ENCODE measurements at places on chromosomes 2 and 18.

- DNase-seq = no peak
Observed at GRCh38 chr2:23390152-23390551, 5.2 kb downstream of the KLHL29 start.

DNA sequence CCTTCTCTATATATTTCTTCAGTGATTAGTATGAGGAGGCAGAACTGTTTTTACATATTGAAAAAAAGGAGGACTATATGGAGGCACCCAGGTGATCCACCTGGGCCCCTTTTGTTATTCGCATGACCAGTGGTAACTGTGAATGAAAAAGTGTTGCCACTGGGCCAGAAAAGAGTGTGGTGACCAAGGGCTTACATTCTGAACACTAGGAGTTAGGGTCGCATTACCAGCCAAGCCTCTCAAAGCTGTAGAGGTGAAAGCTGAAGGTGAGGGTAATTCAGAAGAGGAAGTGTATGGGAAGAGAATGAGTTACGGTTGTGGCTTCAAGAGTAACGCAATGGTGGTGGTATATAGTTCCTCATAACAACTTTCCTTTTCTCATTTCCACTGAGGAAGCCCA lies 487.6 kb downstream of the TMEM182 start:
- DNase-seq = no peak

DNA sequence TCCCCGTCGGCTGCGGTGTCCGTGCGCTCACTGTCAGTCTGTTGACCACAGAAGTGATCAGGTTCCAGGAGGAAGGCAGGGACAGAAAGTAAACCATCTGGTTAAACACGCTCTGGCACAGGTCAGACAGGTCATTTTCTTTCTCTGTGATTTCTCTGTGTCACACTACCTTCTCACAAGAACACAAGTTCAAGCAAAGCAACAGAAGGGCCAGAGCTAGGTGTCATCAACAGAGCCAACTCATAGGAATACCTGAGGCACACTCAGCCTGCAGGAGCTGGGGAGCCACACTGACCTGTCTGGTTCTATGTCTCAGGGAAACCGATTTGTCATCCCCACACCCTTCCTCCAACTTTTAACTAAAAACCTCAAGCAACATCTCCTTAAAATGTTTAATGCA lies 115.1 kb upstream of the ZBTB14 start:
- DNase-seq = no peak

- DNase-seq = no peak
Observed at GRCh38 chr2:16413285-16413684, 252.3 kb downstream of the CYRIA start.

DNA sequence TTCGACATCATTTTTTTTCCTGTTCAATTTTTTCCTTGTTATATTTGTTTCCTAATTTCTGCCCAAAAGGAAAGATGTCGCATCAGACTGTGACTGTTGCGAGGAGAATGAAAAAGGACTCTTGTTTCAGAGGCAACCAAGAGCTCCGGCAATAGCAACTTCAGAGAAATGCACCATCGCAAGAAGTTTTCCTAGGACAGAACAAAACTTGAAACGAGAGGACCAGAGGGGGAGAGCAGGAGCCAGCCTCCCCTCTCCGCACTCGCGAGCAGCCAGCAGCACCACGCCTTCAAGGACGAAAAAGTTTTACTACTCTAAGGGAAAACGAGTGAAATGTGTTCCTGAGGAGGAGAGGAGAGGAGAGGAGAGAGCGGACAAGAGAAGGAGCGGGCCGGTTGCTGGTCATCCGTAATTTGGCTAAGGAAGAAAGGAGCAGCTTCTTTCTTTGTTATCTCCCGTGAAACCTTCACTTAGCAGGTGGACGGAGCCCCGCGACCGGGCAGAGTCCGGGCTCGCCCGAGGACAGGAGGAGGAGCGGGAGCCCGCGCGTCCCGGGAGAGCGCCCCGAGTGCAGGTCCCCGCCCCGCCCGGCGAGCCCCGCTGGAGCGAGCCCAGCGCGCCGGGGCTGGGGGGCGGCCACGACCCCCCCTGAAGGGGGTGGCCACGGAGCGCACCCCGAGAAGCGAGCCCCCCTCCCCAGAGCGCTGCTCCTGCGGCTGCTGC lies 744 bp downstream of the POU3F3 start:
- no peak for DNase-seq

- no peak for DNase-seq
Observed at GRCh38 chr2:65939687-65940086, 495.2 kb upstream of the MEIS1 start.

DNA sequence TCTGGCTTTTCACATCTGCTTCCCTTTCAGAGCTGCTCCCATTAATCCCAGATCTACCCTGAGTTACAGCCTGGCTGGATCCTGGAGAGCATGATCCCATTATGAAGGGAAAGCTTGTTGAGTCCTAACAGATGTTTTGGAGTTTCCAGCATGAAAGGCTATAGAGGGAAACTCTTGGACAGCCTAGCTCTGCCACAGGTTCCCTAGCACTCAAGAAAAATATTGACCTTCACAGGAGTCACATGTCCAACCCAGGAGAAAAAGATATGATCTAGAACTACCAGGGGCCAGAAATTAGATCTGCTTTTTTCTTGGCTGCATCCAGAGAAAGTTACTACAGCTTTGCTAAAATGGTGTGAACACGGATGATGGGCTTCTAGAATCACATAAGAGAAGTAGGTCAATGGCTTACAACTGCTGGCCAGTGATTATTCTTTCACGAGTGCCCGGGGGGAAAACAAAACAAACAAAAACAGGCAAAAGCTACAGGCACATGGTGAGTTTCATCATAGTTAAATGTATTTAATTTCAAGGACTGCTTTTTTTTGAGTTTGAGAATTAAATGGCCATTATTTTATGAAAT lies 15.9 kb downstream of the CCDC93 start:
- no peak for DNase-seq

DNA sequence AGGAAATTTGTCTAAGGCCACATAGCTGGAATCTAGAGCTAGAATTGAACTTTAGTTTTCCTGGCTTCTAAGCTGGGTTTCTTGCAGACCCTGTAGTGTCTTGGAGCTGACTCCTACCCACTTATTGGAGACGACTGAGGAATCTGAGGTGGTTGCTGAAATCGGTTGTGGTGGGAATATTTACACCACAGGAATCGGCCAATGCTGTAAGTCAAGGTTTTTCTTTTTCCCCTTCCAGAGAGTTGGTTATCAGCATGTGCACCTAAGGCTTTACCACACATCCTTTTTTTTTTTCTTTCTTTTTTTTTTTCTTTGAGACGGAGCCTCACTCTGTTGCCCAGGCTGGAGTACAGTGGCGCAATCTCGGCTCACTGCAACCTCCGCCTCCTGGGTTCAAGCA lies 9.4 kb downstream of the CABLES1 start:
- no peak for DNase-seq

GRCh38 chr2:75410702-75411101 lies 150.0 kb downstream of the EVA1A start:
- DNase-seq = no peak

DNA sequence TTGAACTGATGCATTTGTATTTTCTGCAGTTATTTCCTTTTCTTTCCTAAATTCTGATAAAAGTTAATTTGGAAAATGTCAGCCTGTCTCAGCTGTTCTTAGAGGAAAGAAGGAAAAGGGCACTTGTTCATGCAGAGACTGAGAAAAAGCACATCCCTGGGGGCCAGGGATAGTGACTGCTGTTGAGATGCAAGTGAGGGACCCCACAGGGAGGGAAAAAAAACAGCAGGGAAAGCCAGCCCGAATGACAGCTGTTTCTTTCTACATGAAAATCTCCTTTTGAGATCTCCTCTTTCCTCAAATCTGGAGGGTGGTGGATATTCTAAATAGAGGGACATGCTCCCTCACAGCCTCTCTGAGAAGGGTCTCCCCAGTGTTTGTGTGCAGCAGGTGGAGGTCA lies 14.0 kb upstream of the MTA3 start:
- no peak for DNase-seq

DNA sequence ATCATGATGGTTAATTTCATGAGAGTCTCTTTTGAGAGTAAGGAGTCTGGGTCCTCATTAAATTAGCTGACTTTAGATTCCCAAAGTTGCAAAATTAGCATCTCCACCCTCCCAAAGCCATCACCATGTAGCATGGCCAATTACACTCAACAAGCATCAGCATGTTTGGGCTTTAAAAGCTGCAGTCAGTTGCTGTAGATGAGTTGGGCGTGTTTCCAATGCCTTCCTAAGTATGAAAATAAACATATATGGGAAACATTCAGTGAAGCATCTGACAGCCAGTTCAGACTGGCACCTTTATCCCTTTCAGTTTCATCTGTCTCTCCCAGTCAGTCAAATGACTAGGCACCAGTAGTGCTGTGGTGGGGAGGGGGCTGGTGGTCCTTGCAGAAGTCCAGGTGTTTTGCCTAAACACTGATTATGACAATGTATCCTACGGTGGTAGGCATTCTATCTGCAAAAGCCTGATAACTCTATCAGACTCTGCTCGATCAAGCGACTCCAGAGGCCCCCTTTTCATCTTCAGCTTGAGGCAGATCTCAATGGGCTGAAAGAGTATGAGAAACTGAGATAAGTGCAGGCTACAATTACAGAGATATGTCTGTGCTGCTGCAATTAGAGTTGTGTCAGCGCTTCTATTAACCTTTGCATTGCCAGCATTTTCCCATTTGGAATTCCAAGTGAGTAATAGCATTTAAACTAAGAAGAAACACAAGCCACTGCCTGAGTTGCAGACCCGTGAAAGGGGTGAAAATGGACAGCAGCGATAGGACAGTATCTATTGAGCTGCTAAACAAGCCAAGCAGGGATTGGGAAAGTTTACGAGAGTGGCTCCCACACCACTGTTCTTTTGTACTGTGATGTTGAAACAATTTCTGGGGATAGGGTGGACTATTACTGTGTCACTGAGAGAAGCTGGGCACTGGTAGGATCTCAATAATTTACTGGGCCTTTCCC lies 67.3 kb upstream of the SPOPL start:
- DNase-seq = no peak

DNA sequence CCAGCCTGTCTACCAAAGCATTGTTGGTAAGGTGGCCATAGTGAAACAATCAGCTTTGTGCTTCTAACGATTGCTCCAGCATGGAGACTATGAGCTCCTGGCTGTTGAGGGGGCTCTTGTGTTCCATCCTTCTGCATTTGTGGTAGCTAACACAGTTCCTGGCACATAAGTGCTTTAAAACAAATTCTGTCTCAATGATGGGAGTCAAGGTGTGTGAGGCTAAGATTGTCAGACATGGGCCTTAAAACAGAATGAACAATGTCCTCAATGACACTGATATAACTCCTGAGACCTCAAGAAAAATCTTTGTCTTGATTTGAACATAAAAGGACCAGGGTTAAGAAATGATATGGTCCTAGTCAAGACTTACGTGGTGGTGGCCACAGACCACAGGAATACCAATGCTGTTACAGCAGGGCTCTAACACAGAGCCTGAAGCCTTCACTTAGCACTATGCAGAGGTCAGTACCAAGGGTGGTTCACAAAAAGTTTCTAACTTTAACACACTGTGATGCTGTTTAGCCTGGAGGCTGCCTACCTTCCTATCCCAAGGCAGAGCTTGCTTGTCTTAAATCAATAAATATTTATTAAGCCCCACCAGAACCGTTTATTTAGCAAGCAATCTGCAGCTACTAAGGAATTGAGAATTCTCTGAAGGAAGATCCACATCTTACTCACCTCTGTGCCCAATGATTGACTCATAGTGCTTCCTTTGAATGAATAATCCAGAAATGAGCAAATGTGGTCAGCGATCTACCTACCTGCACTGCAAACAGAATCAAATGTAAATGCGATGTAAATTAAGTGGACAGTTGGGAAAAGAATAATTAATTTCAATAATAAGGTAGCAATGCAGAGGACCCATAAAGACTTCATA lies 35.1 kb downstream of the EVA1A start:
- no peak for DNase-seq

GRCh38 chr2:119950966-119951365 lies 61.9 kb upstream of the EPB41L5 start:
- DNase-seq = no peak

- no peak for DNase-seq
Observed at GRCh38 chr18:6373187-6373586, 41.5 kb downstream of the L3MBTL4 start.

DNA sequence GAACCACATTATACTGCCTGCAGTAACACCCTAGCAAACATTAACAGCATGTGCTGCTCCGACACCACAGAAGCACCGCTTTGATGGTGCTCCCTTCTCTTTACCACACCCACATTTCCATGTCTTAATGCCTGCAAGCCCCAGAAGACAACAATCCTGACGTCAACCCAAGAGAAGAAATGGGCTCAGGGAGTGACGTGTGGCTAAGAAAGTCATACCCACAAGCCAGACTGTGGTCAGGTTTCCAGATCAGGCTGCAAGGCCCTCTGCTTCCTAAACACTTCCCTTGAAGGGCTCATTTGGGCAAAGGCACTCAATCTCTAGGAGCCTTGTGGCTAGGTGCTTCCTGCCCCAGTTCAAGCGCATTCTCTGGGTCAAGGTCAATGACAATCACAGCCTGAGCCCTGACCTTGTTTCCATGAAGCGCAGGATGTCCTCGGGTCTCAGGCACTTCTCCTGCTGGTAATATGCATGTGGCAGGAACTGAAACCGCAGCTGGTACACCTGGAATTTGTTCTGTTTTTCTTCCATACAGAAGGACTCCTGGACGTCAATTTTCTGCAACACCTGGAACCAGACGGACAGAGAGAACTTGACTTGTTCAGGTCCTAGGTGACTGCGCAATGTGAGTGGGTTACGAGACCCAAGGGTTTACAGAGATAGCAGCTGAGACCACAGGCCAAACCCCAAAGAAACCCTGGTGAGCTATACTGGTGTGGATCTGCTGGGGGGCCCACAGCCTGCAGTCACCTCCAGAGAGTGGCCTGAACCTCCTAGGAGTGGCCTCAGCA lies 67.2 kb downstream of the POLR1A start:
- DNase-seq = peak; percentile 86

- no peak for DNase-seq
Observed at GRCh38 chr18:59279193-59279592, 5.9 kb upstream of the RAX start.

- peak; percentile 76 for DNase-seq
Observed at GRCh38 chr2:161139098-161139987, 20.9 kb upstream of the TANK start.

DNA sequence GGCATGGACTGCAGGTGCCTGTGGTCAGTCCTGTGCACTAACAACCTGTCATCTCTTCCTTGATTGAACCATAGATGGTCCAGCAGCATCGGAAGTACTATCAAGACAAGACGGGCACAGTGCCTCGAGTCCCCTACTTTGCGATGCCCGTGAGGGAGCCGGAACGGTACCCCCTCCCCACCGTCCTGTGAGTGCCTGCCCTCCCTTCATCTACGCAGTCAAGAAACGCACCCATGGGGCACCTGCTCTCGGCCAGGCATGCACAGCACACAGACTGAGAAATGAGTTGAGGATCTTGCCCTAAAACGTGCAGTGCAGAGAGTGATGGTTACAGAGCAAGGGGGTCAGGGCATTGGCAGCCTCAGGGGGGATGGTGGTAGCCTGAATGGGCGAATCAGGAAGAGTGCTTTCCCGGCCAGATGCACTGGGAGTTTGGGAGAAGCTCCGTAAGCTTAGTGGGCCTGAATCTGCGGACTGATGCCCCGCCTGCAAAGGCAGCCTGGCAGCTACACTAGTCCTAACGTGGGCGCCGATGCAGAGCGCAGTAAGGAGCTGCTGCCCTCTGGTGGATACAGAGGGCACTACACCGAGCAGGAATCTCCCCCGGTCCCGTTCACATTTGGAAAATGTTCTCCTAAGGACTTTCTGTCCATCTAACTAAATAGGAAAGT lies 63.6 kb downstream of the CIB4 start:
- peak; percentile 57 for DNase-seq

All from CD4-positive, alpha-beta T cell treated with Interferon alpha-2 for 1 hour (primary cell).